Cortex of kidney (tissue), 1 donor: ENCODE measurements at places on chromosomes 6 and 20.

DNA sequence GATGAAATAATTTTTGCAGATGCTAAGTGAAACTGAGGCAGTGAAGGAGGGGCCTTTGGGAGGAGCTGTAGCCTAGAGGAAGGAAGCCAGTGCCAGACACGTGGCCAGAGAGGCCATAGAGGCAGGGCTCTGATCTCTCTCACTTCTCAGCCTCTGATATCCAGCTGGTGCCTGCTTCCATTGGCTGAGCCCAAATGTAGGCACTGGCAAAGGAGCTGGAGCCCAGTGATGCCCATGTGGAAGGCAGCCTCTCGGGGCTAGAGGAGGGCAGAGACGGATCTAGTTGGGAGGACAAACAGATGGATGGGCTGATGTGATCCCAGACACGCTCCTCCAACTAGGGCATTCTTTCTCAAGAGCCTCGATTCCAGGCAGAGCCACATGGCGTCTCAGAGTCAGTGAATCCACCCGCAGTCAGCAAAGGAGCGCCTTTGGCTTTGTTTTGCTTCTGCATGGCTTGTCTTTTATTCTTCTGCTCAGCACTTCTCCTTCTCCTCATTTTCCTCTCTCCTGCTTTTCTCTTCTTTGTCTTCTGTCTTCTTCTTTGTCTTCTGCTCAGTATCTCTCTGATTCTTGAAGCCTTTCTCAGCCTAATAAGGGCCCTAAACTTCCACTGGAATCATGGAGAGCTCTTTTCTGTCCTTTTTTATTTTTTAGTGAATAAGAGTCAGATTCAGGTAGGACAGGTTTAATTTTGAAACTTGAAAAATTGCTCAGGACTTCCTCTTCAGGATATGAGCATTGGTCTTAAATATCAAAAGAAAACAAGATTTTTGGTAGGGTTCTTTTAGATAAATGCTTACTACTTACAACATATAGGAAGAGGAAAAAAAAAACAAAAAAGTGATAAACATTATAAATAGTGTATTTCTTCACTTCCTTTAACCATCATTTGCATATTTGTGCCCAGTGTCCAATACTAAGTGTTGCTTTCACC is 41.8 kb downstream of the CYP24A1 start:
- DNase-seq: no peak

DNA sequence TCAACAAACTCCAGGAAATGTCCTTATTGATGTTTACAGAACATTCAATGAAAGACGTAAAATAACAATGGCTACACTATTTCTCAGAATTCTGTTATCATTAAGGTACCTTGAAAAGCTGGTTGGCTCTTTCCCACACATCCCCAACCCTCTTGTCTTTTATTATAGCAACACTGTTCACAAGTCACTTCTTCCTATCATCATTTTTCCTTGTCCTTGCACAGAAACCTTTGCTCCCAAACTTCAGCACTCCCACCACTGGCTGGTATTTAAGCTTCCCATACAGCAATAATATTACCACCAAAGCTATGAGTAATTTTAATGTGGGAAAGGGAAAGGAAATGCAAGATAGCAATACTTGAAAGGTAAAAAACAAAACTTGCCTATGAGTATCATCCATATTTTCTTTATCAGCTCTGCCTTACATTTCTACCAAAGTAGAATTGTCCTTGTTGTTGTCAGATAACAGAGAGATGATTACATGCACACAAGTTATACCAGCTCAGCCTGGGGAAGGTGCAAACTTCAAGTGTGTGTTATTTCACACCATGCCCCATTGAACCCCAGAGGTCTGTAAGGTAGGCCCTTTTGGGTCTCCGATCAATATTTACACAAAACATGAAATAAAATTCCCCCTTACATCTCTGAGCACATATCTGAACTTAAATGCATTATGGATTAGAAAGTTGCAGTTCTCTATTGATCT is 32.2 kb downstream of the ARHGAP18 start:
- no peak for DNase-seq

GRCh38 chr20:1466211-1467081 is at the start of gene NSFL1C:
Gene NSFL1C, minus strand, starts transcription at chr20:1466849. Its CDS starts 25 bp downstream, at chr20:1466824.
- peak; percentile 65 for DNase-seq

- no peak for DNase-seq
These were observed 94.1 kb upstream of the SHLD1 start for GRCh38 chr20:5656126-5656525.

GRCh38 chr20:62336775-62337557 is 30.1 kb downstream of the LAMA5 start:
- DNase-seq: no peak

- DNase-seq: no peak
These were observed 22.9 kb downstream of the BCAS4 start for GRCh38 chr20:50817776-50818172.

DNA sequence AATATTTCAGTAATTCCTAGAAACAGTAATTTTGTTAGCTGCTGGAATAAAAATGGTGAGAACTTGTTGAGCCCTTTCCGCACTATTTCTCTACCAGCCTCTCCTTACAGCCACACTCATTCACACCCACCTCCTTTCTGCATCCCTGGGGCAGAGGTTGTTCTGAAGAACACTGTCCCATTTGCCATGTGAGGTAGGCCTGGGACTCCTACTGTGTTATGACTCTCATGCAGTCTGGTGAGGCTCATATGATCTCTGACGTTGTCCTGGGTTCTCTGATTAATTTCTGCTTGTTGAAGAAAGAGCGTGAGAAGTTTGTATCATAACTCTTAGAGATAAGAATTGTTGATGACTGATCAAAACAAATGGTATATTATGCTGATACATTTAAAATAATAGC is 4.1 kb upstream of the KCNQ5 start:
- no peak for DNase-seq

- no peak for DNase-seq
These were observed 30.2 kb downstream of the ENPP1 start for GRCh38 chr6:131838051-131838450.

DNA sequence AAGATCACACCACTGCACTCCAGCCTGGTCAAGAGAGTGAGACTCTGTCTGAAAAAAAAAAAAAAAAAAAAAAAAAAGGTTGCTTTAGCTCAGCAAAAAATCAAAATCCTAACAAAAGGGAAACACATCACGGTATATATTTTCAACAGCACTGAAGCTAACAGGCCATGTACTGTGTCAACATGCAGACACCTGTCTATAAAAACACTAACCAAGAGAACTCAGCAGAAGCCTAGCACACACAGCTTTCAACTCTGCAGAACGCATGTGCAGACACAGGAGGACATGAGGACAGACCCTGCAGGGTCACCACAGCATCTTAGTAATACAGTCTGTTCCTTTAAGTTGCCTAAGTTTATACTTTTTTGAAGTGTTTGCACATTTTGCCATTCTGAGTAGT is 13.5 kb downstream of the NINL start:
- no peak for DNase-seq

DNA sequence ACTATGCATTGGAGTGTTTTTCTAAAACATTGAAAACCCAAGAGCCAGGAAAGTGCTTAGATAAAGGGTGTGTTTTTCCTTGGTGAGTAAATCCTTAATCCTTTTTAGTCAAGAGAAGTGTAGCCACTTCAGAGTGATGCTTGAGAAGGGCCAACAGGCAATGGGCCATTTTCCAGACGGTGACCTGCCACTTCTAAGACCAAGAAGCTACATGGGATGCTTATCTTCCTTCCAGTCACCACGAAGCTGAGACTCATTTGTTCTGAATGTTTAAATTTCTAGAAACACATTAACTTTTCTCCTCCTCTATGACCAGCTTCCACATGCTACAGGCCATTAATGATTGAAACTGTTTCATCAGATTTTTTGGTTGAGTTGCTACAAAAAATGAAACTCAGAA is 34.4 kb upstream of the NHSL1 start:
- no peak for DNase-seq

- DNase-seq: no peak
These were observed 77.2 kb downstream of the GCNT2 start for GRCh38 chr6:10598084-10598960.

DNA sequence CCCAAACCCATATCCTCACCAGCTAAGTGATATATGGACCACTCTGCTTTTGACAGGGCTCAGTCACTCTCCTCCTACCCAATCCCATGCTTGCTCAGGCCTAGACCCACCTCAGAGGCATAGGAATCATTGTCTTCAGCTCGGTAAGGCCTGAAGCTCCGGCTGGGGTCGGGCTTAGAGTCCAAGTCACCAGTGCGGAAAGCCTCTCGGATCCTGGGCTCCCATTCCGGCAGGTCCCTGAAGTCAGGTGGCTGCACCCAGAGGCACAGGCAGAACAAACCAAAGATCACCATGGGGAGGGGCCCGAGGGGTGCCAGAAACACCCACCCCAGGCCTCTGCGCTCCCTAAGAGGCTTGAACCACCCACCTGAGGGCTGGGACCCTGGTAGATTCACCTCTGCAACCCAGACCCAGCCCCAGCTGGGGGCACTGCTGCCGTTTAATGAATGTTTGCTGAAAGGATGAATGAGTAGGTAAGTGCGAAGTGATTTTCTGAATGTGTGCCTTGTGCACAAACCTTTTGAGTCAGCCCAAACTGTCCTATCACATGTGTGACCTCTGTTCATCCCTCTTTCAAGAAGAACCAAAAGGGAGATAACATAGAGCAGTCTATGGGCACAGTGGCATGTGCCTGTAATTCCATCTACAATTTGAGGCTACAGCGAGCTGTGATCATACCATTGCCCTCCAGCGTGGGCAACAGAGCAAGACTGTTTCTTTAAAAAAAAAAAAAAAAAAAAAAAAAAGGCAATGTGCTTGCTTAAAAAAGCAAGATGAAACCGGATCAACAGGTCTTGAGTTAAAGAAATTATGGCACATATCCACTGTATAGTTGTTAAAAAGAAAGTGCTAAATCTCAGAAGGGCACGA is 39.3 kb upstream of the DSN1 start:
- DNase-seq: no peak

- no peak for DNase-seq
These were observed 10.8 kb downstream of the SGK1 start for GRCh38 chr6:134307075-134307474.

DNA sequence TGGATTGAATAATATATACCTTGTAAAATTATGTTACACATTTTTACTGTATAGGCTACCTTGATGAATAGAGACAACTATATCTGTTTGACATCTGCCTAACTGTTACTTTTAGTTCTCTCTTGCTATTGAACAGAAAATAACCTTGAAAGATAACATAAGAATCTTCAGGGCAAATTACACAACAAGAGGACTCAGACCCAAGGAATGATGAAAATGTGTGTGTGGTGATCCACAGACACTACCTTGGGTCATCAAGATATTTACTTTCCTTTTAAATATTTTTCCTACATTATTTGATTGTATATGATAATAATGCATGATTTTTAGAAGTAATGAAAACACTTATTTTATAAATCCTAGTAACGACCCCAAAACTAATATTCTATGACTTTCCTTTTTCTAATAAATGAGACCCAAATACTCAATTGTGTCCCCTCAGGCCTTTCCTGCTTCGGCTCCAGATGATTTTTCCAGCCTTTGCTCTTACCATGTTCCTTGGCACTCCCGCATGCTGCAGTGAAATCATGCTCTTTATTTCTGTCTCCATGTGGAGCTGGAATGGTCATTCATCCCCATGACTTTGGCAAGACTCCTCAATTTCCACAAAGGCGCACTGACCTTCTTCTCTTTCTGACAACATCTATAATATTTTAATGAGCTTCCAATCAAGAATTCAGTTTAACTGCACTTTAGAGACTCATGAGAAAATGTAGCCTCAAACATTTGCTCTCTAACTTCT is 187.6 kb downstream of the EPM2A start:
- DNase-seq: no peak

- no peak for DNase-seq
These were observed 26.5 kb downstream of the LBP start for GRCh38 chr20:38372806-38373205.

GRCh38 chr6:22600059-22600458 is 30.7 kb downstream of the HDGFL1 start:
- no peak for DNase-seq

GRCh38 chr6:3290149-3290930 is 31.6 kb downstream of the PSMG4 start:
- no peak for DNase-seq

- DNase-seq: no peak
These were observed 9.3 kb downstream of the SYNGAP1 start for GRCh38 chr6:33428966-33429749.

DNA sequence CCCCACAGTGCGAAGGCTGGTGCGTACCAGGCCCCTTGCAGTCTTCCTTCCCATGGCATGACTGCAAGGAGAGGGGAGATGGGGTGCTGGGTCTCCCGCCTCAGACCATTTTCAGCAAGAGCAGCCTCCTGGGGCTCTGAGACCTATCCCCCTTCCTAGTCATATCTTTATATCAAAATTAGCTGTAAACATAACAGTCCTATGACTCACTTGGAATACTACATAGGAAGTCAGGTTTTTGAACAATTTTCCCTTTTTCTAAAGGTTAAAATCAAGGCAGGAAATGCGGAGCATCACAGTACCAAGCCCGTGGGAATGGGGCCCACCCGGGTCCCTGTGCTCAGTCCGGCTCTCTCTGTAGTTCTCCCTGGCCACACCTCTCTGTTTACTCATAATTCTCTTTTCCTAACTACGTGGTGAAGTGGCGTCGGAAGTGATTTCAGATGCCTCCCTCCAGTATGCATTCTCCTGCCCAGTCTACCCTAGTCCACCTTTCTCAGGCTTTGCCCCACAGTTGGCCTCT is 109.8 kb upstream of the TMEM170B start:
- no peak for DNase-seq

GRCh38 chr6:45591306-45591705 is 213.6 kb upstream of the SUPT3H start:
- DNase-seq: no peak

DNA sequence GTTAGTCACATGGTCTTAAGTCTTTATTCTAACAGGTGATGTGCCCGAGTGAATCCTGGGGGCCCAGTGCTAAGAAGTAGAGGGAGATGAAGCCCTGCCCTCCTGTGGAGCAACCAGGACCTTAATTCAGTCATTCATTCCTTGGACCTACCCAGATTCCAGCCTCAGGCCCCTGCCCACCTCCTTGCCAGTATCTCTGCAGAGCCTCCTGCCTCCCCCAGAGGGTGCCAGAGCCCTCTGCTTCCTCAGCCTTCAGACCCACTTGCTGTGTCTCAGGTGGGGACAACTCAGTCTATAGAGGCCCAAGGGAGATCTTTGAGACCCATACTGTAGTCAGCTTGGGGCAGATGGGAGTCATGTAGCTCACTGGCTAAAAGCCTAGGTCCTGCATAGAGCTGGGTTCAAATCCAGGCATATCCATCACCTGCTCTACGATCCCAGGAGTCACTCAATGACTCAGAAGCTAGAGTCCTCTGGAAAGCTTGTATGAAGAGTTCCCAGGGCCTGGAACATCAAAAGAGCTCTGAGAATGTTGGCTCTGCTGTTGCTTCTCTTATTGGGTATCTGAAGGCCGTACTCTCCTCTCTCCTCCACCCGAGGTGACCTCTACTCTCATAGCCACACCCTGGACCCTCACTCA is 3.9 kb upstream of the SIGLEC1 start:
- no peak for DNase-seq
